Activated CD4-positive, alpha-beta T cell treated with anti-CD3 and anti-CD28 coated beads, Interleukin-2, Interleukin-6, amounts not matched to agents 100 ng/mL and 50 ng/mL, durations not matched to agents 16 hours and 8 hours (primary cell): ENCODE measurements at places on chromosomes 16 and 17.

GRCh38 chr17:39536468-39536867, 71.3 kb downstream of the NEUROD2 start:
- DNase-seq = no peak

- DNase-seq = peak; percentile 52
These were observed 4.2 kb downstream of the PSMD12 start for GRCh38 chr17:67362173-67362572.

DNA sequence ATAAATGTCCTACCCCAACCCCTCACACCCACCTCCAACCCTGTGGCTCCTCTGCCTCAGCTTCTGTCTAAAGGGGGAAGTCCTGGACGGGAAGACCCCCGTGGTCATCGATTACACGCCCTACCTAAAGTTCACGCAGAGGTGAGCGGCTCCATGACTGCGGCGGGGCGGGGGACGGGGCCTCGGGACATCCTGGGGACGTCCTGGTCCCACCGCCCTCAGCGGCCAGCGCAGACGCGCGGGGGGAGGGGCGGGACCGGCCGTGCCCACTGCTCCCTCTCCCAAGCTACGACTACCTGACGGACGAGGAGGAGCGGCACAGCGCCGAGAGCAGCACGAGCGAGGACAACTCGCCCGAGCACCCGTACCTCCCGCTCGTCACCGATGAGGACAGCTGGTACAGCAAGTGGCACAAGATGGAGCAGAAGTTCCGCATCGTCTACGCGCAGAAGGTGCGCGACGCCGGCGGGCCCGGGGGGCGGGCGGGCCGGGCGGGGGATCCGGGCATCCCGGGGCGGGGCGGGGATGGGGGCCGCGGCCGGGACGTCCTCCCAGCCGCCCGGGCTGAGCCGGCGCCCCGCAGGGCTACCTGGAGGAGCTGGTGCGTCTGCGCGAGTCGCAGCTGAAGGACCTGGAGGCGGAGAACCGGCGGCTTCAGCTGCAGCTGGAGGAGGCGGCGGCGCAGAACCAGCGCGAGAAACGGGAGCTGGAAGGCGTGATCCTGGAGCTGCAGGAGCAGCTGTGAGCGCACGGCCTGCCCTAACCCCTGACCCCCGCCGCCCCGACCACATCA, 6.7 kb downstream of the RUNDC3A start:
- peak; percentile 55 for DNase-seq

DNA sequence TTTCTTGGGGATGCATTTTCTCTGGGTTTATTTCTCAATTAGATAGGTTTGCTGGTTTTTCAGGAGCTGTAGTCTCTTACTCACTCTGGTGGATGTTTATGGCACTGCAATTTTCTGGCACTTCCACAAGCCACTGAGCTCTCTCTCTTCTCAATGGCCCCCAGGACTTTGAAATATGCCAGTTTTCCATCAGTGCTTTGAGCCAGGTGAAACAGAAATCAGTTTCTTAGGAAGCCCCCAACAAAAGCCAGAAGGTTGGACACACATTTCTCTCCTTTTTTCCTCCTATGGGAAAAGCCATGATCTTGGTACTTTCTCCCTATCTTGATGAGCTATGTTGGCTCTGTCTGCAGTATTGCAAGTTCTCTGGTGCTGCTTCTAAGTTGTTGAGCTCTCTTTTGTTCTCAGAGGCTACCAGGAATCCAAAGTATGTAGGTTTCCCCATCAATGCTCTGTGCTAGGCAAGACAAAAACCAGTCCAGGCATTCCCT, 90.7 kb upstream of the SMIM36 start:
- peak; percentile 50 for DNase-seq
